ENCODE measurements at places on chromosomes 5 and 9. TPM values are rescaled to one million over a fixed set of nuclear protein-coding genes. Genes with fewer than 3 reads are reported as not detected.

Gene C9
- not detected for total RNA-seq

Gene TMEFF1
- not detected for total RNA-seq

DNA sequence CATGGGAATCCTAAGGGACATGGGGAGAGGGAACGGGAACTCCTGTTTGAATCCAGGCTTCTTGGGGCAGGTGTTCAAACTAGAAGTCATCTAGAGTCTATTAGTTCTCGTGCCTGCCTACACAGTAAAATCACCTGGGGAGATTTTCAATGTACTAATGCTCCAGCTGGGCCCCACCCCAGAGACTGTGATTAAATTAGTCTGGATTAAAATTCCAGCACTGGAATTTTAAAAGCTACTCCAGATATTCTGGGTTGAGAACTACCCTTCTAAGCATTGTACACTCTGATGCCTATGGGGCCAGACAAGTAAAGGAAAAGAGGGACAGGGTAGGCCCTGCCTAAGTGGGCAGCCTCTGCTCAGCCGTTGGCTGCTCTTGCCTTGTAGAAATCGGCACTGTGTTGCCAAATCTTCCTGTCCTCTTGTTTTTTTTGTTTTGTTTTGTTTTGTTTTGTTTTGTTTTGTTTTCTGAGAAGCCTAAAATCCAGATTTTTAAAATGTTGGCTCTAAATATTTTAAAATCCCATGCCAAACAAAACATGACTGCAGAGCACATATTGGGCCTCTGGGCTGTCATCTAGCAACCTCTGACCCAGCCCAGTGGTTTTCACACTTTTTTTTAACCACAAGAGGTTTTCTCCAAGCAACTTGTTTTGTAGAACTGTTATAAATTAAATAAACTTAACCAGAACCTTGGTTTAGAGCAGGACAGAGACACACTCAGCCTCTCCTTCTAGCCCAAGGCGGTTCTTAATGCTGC, 29.0 kb downstream of the ADRB2 start:
- H3K4me3 ChIP-seq, result peak overlapping the region; percentile 75
- DNase-seq, result peak; percentile 81
- H3K27me3 ChIP-seq, result no peaks in the 10 kb centered on the region
- H3K4me1 ChIP-seq, result peaks cover 85% of the 10 kb centered on the region

DNA sequence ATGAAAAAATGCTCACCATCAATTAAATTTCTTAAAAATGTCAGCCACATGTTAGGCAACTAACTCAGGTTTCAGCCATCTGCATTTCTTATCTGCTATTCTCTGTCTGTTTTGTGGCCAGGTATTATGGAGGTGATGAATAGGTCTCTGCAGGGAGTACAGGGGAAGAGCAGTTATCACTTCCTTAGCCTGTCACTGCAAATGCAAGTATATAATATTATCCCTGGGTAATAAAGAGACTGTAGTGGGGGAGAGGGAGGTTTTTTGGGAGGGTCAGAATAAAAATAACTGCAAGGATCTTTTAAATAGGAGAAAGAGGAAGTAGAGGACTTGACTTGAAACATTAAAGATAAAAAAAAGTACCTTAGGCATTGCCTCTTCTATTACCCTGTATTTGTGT, 49.6 kb upstream of the PTGER4 start:
- no peak overlapping the region for H3K27ac ChIP-seq
- no peak for DNase-seq

Gene OTP
- total RNA-seq, result not detected

DNA sequence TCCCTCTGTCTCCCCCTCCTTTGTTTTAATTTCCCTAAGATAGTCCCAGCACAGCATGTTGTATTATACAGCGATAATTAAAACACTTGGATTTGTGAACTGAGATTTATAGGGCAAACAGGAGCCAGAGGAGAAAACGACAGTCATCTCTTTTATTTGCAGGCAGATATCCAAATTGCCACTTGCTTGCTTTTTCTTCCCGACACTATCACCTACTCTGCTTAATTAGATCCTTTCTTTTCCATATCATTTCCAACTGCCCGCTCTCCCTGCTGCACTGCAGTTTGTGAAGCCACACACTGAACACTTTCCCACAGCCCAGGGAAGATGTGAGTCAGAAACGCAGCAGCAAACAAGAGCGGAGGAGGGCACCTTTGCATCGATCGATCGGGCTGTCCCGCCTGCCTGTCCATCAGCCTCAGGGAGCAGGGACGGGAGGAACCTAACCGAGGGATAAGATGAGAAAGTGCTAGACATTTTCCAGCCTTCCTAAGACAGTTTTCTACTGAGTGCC, 35.8 kb upstream of the SPRY4 start:
- no peaks in the 10 kb centered on the region for H3K27me3 ChIP-seq
- peaks cover 38% of the 10 kb centered on the region for H3K4me1 ChIP-seq
- peak overlapping the region; percentile 40 for H3K27ac ChIP-seq
- H3K4me3 ChIP-seq, result no peak overlapping the region

DNA sequence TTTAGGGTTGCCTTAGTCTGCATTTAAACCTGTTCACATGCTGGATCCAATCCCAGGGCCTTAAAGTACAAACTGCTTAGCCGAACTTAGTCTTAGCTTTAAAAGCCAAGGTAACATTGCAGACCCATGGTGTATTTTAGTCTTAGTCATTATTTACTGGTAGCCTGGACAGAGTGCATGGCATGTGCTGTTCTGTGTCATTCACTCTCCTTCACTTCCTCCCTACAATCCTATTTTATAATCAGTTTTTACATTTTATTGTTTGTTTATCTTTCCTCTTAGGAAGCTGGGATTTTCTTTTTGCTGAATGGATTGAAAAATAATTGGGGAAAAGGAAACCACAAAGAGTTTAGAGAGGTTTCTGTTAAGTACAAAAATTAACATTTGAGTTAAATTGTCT, 29.4 kb upstream of the TAL2 start:
- H3K27ac ChIP-seq, result no peak overlapping the region
- no peak for DNase-seq
- H3K4me3 ChIP-seq, result no peak overlapping the region
- peaks cover 7% of the 10 kb centered on the region for H3K36me3 ChIP-seq
- H3K27me3 ChIP-seq, result no peaks in the 10 kb centered on the region

DNA sequence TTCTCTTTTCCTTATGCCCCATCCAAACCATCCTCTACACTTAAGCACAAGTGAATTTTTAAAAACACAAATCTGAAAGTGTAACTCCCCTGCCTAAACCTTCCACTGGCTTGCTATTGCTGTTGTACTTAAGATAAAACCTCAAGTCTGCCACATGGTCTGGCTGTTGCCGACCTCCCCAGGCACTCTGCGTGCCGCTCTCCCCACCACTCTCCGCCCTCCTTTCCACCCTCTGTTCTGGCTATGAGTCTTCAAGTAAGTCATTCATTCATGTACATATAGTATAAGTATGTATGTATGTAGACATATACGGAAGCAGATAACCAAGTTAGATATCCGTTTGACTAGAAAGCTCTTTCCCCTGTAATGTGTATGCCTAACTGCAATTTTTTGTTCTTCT, 94.7 kb upstream of the ANKRD55 start:
- H3K4me1 ChIP-seq, result peaks cover 13% of the 10 kb centered on the region
- H3K4me3 ChIP-seq, result peak overlapping the region; percentile 64
- H3K27ac ChIP-seq, result peak overlapping the region; percentile 55
- H3K27me3 ChIP-seq, result peaks cover 36% of the 10 kb centered on the region
- no peaks in the 10 kb centered on the region for H3K36me3 ChIP-seq

GRCh38 chr5:126516133-126516532, 78.9 kb downstream of the ALDH7A1 start:
- H3K27ac ChIP-seq, result no peak overlapping the region
- H3K36me3 ChIP-seq, result no peaks in the 10 kb centered on the region
- H3K4me3 ChIP-seq, result no peak overlapping the region
- H3K27me3 ChIP-seq, result no peaks in the 10 kb centered on the region
- DNase-seq, result no peak
- H3K4me1 ChIP-seq, result no peaks in the 10 kb centered on the region

GRCh38 chr5:154727361-154727760, 27.8 kb upstream of the LARP1 start:
- no peak for DNase-seq
- H3K27me3 ChIP-seq, result no peaks in the 10 kb centered on the region
- H3K4me1 ChIP-seq, result no peaks in the 10 kb centered on the region
- H3K36me3 ChIP-seq, result no peaks in the 10 kb centered on the region

Gene SEMA6A
- not detected for total RNA-seq

Gene SLC22A4
- 0.93 TPM for total RNA-seq

DNA sequence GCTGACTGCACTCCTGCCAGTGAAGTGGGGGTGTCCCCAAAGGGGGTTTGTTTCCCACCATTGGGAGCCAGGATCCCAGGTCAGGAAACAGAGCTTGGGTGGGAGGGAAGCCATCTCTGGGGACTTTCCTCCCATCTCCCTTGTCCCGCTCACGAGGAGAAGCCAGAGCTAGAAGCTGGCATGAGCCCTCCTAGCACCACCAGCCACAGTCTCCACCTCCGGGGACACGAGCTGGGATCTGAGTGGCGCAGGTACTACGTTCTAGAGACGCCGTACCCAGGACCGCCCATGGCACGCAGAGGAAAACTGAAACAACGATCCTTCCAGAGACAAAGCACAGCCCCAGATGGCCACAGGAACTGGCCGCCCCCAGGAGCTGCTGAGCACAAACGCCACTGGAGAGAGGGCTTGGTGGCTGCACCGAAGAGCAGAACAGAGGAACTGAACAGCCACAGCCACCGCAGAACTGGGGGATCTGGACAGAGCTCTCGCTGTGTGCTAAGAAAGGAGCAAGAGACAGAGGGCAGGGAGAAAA, 29.8 kb downstream of the ADAMTS2 start:
- no peak overlapping the region for H3K4me3 ChIP-seq
- no peak overlapping the region for H3K27ac ChIP-seq
- no peaks in the 10 kb centered on the region for H3K36me3 ChIP-seq
- peak; percentile 32 for DNase-seq

DNA sequence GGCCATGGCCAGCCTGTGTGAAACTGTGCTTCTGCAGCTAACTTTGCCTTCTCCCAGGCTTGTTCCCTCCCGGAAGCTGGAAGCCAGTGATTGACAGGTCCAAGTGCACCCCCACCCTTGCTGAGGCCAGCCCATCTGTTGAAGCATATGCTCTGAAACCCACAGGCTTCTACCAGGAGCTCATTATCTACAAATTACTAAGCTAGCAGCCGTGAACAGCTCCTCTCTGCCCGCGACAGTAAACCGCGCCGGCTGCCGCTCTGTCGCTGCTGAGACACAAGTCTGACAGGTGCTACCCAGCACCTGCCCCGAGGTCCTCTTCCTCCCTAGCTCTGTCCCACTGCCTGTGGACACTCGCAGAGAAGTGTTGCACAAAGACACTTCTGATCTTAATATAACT, 490.9 kb downstream of the GADD45G start:
- DNase-seq, result no peak
- H3K27ac ChIP-seq, result no peak overlapping the region
- H3K4me1 ChIP-seq, result peaks cover 4% of the 10 kb centered on the region
- H3K36me3 ChIP-seq, result no peaks in the 10 kb centered on the region
- no peak overlapping the region for H3K4me3 ChIP-seq

DNA sequence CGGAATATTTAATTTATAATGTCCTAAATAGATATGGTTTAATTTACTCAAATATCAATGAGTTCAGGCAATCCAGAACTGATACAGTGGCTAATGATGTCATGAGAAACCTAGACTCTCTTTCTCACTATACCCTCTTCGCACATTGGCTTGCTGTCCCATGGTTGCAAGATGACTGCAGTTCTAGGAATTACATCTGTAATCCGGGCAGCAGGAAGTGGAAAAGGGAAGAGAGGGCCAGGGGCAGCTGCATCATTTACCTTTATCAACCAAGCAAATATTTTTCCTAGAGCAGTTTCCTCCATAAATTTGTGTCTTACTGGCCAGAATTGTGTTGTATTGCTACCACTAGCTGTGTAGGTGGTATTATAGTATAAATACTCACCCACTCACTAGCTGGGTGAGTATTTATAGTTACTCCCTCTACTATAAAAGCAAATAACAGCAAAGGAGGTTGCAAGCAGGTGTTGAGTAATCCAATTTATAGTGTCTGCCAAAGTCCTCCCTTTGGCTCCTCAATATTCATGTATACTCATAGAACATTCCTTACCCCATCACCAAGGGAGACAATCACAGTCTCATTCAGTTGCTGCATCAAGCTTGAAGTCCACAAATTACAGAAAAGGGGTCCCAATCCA, 168.8 kb downstream of the DROSHA start:
- H3K27me3 ChIP-seq, result no peaks in the 10 kb centered on the region
- H3K4me1 ChIP-seq, result no peaks in the 10 kb centered on the region
- DNase-seq, result no peak
- H3K4me3 ChIP-seq, result no peak overlapping the region
- no peak overlapping the region for H3K27ac ChIP-seq

DNA sequence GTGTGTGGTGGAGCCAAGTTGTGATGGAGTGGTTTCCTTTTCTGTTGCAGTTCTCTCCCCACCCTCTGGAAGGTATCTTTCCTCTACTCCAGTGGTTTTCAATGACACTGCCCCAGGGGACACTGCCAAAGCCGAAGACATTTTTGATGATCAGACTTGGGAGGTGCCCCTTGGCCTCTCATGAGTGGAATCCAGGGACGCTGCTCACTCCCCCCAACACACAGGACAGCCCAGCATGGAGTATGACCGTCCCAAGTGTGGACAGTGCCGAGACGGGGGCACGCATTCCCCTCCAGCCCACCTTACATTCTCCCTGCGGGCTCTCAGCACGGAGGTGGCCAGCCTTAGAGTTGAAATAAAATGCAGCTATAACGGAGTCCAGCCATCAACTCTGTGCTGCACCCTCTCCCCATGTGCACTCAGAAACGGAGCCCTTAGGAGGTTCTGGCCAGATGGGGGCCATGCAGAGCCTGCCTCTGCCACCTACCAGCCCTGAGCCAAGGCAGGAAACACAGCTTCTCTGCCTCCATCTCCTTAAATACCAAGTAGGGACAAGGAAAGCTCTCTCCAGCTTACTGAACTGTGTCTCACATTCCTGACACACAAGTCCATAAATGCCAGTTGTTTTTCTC, 150.8 kb downstream of the ROR2 start:
- H3K27ac ChIP-seq, result peak overlapping the region; percentile 82
- H3K4me1 ChIP-seq, result peaks cover 19% of the 10 kb centered on the region
- H3K36me3 ChIP-seq, result peaks cover 5% of the 10 kb centered on the region
- H3K27me3 ChIP-seq, result peaks cover 13% of the 10 kb centered on the region
